ENCODE measurements at places on chromosomes 3 and 15. TPM values are rescaled to one million over a fixed set of nuclear protein-coding genes. Genes with fewer than 3 reads are reported as not detected.

The CCDC54 gene
- not detected for polyA plus RNA-seq

The CD200R1 gene
- polyA plus RNA-seq = 0.91 TPM

The KCNH8 gene
- polyA plus RNA-seq = 1.4 TPM

The SLC22A13 gene
- 5.0 TPM for polyA plus RNA-seq

The INSYN1 gene
- polyA plus RNA-seq = 22.4 TPM

The NSMCE3 gene
- polyA plus RNA-seq = 11.2 TPM

The SLC28A1 gene
- 5.5 TPM for polyA plus RNA-seq

DNA sequence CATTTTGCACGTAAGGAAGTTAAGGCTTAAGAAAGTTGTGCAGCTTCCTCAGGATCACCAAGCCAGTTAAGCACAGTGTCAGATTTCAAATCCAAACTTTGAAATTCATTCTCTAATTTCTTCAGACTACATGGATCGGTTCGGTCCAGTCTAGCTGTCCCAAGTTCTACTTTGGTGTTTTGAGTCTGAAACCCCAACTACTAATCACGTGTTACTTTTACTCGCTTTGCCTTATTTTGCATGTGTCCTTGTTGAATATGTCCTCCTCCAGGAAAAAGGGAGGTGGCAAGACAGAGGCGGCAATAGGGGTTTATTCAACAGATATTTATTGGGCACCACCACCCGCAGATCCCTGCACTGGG lies 522 bp upstream of the GXYLT2 start:
- no peak for DNase-seq

DNA sequence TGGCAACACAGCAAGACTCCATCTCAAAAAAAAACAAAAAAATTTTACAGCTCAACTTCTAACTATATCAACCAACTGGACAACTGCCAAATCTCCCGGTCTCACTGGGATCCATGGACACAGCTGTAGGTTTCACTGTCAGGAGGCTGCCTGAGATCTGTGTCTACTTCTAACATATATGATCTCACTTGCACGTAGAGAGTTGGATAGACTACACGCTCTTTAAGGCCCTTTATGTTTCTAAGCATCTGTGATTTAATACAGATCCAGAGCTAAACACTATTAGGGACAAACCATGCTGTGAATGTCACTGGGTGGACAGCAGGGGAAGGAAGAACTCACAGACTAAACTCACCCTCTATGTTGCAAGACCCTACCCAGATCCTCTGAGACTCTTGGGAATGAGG lies 13.0 kb upstream of the APOD start:
- no peak for DNase-seq

- DNase-seq = no peak
Measured at GRCh38 chr3:177807150-177807875, 610.0 kb upstream of the TBL1XR1 start.

GRCh38 chr15:101149864-101150722 lies 101.8 kb downstream of the CHSY1 start:
- no peak for DNase-seq

GRCh38 chr3:177449360-177450006 lies 252.2 kb upstream of the TBL1XR1 start:
- DNase-seq = no peak

- DNase-seq = no peak
Measured at GRCh38 chr15:31338318-31338878, 11.8 kb downstream of the KLF13 start.

- no peak for DNase-seq
Measured at GRCh38 chr15:59260090-59260489, 53.4 kb downstream of the LDHAL6B start.

All from left renal cortex interstitium (tissue), 4 donors.